ENCODE measurements at places on chromosomes 7 and 10.
A peak's percentile ranks its signal among the peaks of the same experiment; 100 is the strongest.

GRCh38 chr7:79528421-79528820, 75.0 kb upstream of the MAGI2 start:
- no peak for DNase-seq
- H3K36me3 ChIP-seq = no peaks in the 10 kb centered on the region
- H3K4me3 ChIP-seq = no peak overlapping the region
- H3K4me1 ChIP-seq = no peaks in the 10 kb centered on the region
- no peaks in the 10 kb centered on the region for H3K27me3 ChIP-seq
- H3K27ac ChIP-seq = no peak overlapping the region

DNA sequence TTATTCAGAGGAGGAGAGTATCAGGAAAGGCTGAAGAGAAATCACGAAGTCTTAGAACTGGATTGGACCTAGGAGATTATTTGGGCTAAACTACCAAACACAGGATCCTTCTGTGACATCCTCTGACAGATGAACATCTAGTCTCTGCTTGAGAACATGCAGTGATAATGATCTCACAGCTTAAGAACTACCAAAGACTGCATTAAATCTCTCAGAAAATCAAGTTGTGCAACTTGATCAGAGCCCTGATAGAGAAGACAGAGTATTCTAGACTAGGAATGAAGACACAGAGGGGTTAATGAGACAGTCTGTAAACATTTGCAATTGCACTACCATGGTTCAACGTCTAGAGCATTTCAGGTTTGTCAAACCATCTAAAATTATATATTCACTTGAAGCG, 37.1 kb upstream of the AGBL3 start:
- no peak overlapping the region for H3K4me3 ChIP-seq
- H3K36me3 ChIP-seq = peaks cover 66% of the 10 kb centered on the region
- peaks cover 3% of the 10 kb centered on the region for H3K4me1 ChIP-seq
- no peaks in the 10 kb centered on the region for H3K27me3 ChIP-seq
- no peak overlapping the region for H3K27ac ChIP-seq

DNA sequence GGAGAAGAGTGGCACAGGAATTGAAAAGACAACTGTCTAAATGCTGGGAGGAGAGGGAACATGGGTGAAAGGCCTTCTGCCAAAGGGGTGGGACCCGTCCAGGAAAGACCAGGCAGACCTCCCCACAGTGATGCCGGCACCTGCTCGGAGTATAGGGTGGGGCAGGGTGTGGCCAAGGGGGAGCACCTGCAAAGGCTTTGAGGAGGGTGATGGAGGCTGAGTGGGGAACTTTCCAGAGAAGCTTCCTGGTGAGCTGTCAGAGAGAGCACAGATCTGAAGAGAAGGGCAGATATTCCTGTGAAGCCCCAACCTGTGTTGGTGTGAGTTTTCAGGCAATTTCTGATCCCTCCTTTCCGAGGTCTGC, 263.4 kb upstream of the GRB10 start:
- no peak overlapping the region for H3K4me3 ChIP-seq
- no peak overlapping the region for H3K27ac ChIP-seq
- H3K4me1 ChIP-seq = no peaks in the 10 kb centered on the region
- peaks cover 6% of the 10 kb centered on the region for H3K27me3 ChIP-seq
- no peaks in the 10 kb centered on the region for H3K36me3 ChIP-seq

GRCh38 chr10:852386-852785, 79.1 kb downstream of the LARP4B start:
- H3K4me3 ChIP-seq = no peak overlapping the region
- no peaks in the 10 kb centered on the region for H3K27me3 ChIP-seq
- peaks cover 7% of the 10 kb centered on the region for H3K4me1 ChIP-seq
- H3K36me3 ChIP-seq = peaks cover 65% of the 10 kb centered on the region
- no peak for DNase-seq

DNA sequence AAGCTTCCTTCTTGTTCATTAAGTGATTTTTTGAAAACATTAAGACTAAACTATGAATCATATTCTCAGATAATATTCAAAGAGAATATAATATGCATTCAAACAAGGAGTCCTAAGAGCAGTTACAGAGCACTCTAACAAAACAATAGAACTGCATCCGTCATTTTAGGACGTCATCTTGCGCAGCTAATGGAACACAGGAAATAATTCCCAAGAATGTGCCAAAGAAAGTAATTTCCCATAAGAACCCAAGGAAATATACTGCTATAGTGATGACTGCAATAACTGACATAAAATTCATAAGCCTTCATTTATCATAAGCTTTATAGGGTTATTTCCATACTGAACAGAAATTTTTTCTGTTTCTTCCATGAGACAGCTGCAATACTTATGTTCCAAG, 28.3 kb upstream of the CASD1 start:
- H3K27ac ChIP-seq = no peak overlapping the region
- H3K36me3 ChIP-seq = no peaks in the 10 kb centered on the region
- no peak overlapping the region for H3K4me3 ChIP-seq
- H3K27me3 ChIP-seq = no peaks in the 10 kb centered on the region
- DNase-seq = no peak

DNA sequence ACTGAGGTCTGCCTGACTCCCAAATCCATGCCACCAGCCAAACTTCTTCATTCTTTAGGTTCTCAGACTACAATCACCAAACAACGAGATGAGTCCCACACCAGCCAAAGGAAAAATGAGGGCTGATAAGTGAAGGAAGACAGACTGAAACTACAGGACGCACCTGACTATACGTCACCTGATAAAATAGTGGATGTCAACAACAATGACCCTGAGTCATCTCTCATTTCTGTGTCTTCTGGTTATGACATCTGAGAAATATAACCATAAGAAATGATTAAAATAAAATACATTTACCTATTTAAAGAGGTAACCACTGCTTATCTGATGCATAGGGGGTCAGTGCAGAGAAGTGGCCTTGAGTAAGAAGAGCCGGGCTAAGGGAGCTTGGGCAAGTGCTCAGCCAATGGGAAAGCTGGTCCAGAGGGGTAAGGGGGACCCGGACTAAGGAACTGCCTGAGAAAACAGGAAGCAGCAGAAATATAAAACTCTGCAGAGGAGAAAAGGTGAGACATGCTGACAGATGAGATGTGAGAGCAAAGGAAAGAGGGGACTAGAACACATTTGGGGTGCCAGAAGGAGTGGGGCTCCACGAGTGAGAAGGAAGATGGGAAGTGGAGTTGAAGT, 51.8 kb downstream of the HIPK2 start:
- no peak for DNase-seq
- no peak overlapping the region for H3K4me3 ChIP-seq
- peak overlapping the region; percentile 16 for H3K27ac ChIP-seq
- H3K4me1 ChIP-seq = peaks cover 97% of the 10 kb centered on the region

GRCh38 chr10:80166581-80167470, 34.3 kb downstream of the PLAC9 start:
- H3K27ac ChIP-seq = no peak overlapping the region
- no peaks in the 10 kb centered on the region for H3K27me3 ChIP-seq
- H3K36me3 ChIP-seq = peaks cover 2% of the 10 kb centered on the region

DNA sequence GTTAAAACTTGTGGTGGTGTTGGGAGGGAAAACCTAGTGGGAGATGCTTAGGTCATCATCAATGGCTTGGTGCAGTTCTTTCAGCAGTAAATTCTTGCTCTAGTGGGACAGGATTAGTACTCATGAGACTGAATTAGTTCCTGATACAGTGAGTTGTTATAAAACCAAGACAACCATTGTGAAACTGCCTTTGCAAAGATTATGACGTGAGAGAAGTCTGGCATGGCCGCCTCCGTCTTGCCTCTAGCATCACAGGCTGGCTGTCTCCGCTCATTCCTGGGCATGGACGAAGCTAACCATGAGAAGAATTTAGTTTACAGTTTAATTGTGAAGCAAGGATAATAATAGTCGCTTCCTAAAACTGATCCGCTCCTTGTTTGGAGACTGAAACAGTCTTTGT, 186.4 kb downstream of the KIF20B start:
- H3K27me3 ChIP-seq = no peaks in the 10 kb centered on the region
- no peaks in the 10 kb centered on the region for H3K36me3 ChIP-seq
- H3K27ac ChIP-seq = no peak overlapping the region
- no peak overlapping the region for H3K4me3 ChIP-seq
- H3K4me1 ChIP-seq = no peaks in the 10 kb centered on the region
- peak; percentile 76 for DNase-seq

DNA sequence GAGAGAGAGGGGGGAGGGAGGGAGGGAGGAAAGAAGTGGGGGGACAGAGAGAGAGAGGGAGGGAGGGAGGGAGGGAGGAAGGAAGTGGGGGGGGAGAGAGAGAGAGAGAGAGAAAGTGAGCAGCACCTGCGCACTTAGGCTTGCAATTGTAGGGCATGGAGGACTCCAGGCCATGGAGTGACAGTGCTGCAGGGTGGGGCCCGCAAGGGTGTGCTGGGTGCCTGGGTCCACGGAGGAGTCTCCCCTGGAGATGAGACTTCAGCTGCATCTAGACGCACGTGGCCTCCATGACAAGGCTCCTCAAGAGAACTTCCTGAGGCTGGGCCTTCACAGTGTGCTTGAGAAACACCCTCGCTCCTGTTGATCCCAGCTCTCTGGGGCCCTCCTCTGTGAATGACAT, 44.5 kb downstream of the CLRN3 start:
- H3K4me1 ChIP-seq = no peaks in the 10 kb centered on the region
- no peak overlapping the region for H3K4me3 ChIP-seq
- H3K36me3 ChIP-seq = no peaks in the 10 kb centered on the region
- H3K27me3 ChIP-seq = no peaks in the 10 kb centered on the region
- no peak for DNase-seq
- H3K27ac ChIP-seq = no peak overlapping the region

DNA sequence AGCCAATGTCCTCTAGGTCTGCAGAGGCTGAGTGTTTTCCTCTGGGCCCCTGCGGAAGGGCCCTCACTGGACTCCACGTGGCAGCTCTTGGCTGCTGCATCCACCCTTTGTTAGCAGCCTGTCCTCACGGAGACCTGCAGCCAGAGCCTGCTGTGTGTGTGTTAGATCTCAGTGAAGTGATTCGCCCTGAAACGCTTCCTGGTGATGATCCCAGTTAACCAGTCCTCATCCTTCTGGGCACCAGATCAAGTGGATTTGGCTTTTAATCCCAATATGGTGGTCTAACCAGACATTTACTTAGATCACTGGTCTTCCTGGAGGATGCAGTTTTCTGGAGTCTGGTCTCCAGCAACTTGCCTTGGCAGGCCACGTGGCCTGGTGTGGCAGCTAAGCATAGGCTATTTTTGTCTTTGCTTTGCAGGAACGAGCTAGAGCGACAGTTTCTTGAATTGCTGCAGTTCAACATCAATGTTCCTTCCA, 39.5 kb upstream of the GJD4 start:
- peaks cover 75% of the 10 kb centered on the region for H3K36me3 ChIP-seq
- no peaks in the 10 kb centered on the region for H3K27me3 ChIP-seq
- DNase-seq = no peak
- no peak overlapping the region for H3K27ac ChIP-seq

DNA sequence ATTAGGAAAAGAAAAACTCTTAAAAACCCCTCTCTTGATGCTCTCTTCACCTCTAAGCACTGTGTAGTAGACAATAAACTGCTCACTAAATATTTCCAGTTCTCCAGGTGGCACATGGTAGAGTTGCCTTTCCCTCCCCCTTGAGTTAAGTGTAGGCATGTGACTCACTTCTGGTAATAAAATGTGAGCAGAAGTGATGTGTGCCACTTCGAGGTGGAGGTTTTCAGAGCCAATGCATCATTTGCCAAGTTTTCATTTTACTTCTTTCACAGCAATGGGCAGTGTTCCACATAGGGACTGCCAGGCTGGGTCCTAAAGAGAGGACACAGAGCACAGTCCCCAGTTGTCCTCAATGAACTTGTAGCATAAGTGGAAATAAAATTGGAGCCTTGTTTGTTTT, 131.6 kb upstream of the NPY start:
- no peak overlapping the region for H3K27ac ChIP-seq
- no peaks in the 10 kb centered on the region for H3K27me3 ChIP-seq
- no peak for DNase-seq
- no peaks in the 10 kb centered on the region for H3K36me3 ChIP-seq
- no peaks in the 10 kb centered on the region for H3K4me1 ChIP-seq

GRCh38 chr7:30429156-30429530, 49.4 kb downstream of the NOD1 start:
- peak overlapping the region; percentile 56 for H3K27ac ChIP-seq
- no peak overlapping the region for H3K4me3 ChIP-seq
- no peak for DNase-seq
- peaks cover 65% of the 10 kb centered on the region for H3K4me1 ChIP-seq
- peaks cover 96% of the 10 kb centered on the region for H3K36me3 ChIP-seq

DNA sequence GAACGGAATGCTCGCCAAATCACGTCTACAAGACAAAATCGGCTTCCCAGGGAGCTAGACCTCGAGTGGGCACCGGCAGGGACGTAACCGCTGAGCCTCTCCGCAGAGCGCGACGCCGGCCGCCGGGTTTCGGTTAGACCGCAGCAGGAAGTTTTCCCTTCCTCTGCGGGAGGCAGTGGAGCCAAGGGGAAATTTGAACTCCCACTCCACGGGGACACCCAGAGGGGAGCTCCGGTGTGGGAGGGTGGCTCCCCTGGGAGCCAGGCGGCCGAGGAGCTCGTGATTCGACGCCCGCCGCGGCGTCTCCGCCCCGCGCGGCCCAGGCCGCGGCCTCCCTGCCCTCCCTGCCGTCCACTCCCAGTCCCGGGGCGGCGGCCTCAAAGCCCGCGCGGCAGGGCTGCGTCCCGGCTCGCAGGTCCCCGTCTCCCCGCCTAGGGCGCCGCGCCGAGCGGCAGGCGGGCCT, 426 bp downstream of the SYPL1 start:
- DNase-seq = peak; percentile 94
- H3K27me3 ChIP-seq = no peaks in the 10 kb centered on the region
- H3K4me1 ChIP-seq = peaks cover 79% of the 10 kb centered on the region

DNA sequence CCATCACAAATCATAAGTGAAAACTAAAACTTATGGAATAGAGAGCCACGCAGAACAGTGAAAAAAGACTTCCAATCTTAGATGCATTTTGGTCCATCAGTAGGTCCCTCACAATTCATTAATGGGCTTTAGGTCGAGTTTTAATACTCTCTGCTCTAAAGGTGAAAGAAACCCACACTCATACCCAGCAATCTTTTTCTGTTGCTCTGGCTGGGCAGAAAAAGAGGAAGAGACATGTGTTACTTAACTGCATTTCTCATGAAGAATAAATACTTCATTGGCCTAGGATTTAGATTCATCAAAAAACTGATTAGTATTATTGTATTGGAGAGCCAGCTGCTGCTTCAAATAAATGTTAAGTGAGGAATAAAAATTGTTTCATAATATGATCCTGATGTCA, 645.7 kb downstream of the PHTF2 start:
- H3K36me3 ChIP-seq = no peaks in the 10 kb centered on the region
- H3K27ac ChIP-seq = no peak overlapping the region
- H3K4me1 ChIP-seq = no peaks in the 10 kb centered on the region
- H3K27me3 ChIP-seq = no peaks in the 10 kb centered on the region
- no peak overlapping the region for H3K4me3 ChIP-seq

GRCh38 chr10:62580396-62580795, 206.2 kb downstream of the ZNF365 start:
- no peak overlapping the region for H3K4me3 ChIP-seq
- no peaks in the 10 kb centered on the region for H3K27me3 ChIP-seq
- peaks cover 5% of the 10 kb centered on the region for H3K4me1 ChIP-seq
- no peaks in the 10 kb centered on the region for H3K36me3 ChIP-seq
- no peak for DNase-seq

GRCh38 chr10:77889277-77889903, 37.2 kb downstream of the DLG5 start:
- no peak overlapping the region for H3K4me3 ChIP-seq
- H3K36me3 ChIP-seq = no peaks in the 10 kb centered on the region
- DNase-seq = no peak
- peaks cover 5% of the 10 kb centered on the region for H3K4me1 ChIP-seq

GRCh38 chr7:151519765-151520418, at the start of gene RHEB:
TSS of gene RHEB (minus strand) at chr7:151519895. CDS start at chr7:151519511, 384 bp downstream.
- H3K36me3 ChIP-seq = no peaks in the 10 kb centered on the region
- no peaks in the 10 kb centered on the region for H3K27me3 ChIP-seq
- peak within 1 kb of the TSS; percentile 79 for H3K4me3 ChIP-seq
- H3K27ac ChIP-seq = peak within 1 kb of the TSS; percentile 99
- H3K4me1 ChIP-seq = peaks cover 47% of the 10 kb centered on the region

Measured in spleen (tissue), 13 donors.